Astrocyte of the cerebellum (primary cell): ENCODE measurements at places on chromosomes 13 and 19.
A peak's percentile ranks its signal among the peaks of the same experiment; 100 is the strongest.

GRCh38 chr19:43699506-43700394, 16.1 kb upstream of the IRGC start:
- no peak for DNase-seq

- no peak for DNase-seq
Measured at GRCh38 chr19:34165295-34165738, 7.0 kb upstream of the LSM14A start.

DNA sequence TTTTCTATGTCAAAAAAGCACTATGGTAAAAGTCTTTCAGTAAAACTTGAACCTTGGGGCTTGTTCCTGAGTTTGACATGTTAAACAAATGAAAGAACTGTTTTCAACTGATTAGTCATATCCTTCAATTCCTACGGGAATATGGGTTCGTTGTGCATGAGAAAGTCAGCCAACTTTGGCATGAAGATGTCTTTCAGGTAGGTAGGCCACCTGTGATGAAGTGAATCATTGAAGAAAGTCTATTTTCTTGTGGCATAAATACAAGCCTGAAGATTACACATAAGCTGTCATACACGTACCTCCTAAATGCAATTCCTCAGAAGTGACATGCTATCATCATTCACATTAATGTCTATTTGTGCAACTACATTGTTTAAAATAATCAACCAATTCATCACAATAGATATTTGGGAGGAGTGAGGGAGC, 513.0 kb downstream of the IRS2 start:
- no peak for DNase-seq

GRCh38 chr13:59991395-59991794, 172.3 kb downstream of the DIAPH3 start:
- no peak for DNase-seq

DNA sequence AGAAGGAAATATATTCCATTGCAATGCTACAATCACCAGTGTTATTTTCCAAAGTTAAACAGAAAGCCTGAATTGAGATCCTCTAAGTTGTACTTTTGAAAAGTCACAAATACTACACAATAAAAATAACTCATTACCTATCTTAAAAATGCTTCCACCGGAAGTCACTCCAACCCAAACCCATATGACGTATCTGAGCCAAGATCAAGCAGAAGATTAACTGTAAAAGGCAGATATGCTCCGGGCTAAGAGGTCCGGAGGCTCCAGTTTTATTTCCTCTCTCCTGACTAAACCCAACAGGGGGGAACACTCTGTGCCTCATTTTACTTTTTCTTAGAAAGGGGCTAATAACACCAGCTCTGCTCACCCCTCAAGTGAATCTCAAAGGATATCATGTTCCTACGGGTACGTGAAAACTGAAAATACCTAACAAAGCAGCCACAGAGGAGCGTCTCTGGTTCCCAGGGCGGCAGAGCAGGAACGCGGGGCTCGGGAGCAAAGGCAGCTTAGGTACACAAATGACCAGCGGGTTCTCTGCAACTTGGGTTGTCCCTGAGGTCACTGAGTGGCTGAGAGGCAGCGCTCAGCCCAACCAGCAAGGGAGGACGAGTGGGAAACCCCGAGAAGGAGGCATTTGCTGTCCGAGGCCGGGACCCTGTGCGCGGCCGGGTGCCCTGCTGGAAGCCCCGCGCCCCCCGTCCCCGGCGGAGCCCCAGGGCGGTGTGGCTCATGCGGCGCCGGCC, 750 bp downstream of the RAB20 start:
- DNase-seq = no peak

- no peak for DNase-seq
Measured at GRCh38 chr19:2751438-2751830, 11.6 kb upstream of the SLC39A3 start.

- no peak for DNase-seq
Measured at GRCh38 chr13:31946091-31946770, 85.3 kb upstream of the FRY start.

- no peak for DNase-seq
Measured at GRCh38 chr13:59879281-59879680, 284.4 kb downstream of the DIAPH3 start.

DNA sequence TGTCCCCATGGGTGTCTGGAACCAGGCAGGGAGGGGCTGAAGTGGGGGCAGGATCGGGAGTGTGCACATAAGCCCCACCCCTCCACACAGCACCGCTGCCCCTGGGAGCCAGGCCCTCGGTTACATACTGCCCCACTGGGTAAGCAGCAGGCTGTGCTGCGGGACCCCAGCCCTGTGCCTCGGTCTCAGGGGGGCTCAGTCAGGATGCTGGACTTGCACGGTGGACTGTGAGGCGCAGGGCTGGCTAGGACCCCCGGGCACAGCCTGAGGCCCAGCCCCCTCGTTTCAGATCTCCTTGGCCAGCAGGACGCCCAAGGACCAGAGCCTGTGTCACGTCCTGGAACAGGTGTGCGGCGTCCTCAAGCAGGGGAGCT, 16.3 kb downstream of the MPND start:
- no peak for DNase-seq

- no peak for DNase-seq
Measured at GRCh38 chr13:57437587-57437986, 194.0 kb upstream of the PCDH17 start.

DNA sequence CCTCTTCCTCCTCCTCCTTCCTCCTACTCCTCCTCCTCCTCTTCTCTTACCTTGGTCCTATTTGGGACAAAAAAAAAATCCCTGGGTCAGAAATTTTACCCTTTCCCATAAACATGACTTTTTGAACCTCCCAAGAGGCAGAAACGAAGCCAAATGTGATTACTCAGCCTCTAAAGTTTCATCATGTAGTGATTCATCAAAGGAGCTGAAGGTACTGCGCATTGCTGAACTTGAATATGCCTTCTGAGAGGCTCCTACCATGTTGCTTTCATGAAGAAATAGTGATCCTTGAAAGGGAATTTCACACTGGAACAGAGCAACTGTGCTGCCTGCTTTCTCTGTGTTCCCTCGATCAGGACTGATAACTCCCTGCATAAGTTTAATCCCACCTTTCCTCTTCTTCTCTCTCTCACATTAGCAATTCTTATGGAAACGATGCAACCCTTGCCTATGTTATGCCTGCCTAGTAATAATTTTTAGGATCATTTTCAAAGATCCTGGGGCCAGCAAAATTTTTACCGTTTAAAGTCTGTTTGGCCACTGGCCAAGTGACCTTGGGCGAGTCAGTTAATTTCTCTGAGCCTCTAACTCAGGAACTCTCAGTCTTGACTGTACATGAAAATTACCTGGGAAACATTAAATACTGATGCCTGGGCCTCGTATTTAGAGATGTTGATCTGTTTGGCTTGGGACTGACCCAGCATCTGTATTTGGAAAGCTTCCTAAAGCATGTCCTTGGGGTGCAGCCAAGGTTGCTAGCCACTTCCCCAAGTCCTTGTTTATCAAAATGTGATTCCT, 149.5 kb downstream of the DCT start:
- peak; percentile 90 for DNase-seq

GRCh38 chr13:50404769-50405168, 389.5 kb downstream of the KCNRG start:
- DNase-seq = no peak

DNA sequence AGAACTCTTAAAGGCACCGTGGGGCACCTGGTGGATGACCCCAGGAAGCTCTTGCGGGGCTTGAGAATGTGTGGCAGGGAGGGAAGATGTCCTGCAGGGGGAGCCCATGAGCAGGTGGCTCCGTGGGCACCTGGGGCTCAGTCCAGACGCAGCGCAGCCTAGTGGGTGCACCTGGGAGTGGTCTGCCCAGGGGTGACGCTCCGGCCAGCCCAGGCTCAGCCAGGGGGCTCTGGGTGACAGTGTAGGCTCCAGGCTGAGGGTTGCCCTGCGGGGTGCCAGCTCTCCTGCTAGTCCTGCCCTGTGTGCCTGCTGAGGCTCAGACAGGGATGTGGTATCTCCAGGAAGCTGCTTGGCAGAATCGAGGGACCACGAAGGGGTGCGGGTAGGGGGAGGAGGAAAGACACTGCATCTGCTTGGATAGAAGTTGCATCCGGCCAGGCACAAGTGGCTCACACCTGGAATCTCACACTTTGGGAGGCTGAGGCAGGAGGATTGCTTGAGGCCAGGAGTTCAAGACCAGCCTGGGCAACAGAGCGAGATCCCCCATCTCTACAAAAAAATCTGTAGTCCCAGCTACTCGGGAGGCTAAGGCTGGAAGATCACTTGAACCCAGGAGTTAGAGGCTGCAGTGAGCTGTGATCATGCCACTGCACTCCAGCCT, 15.0 kb upstream of the PGLS start:
- DNase-seq = no peak

- DNase-seq = peak; percentile 99
Measured at GRCh38 chr13:113837560-113838355, 26.1 kb downstream of the GAS6 start.

- no peak for DNase-seq
Measured at GRCh38 chr19:12783849-12784393, 7.4 kb upstream of the JUNB start.

DNA sequence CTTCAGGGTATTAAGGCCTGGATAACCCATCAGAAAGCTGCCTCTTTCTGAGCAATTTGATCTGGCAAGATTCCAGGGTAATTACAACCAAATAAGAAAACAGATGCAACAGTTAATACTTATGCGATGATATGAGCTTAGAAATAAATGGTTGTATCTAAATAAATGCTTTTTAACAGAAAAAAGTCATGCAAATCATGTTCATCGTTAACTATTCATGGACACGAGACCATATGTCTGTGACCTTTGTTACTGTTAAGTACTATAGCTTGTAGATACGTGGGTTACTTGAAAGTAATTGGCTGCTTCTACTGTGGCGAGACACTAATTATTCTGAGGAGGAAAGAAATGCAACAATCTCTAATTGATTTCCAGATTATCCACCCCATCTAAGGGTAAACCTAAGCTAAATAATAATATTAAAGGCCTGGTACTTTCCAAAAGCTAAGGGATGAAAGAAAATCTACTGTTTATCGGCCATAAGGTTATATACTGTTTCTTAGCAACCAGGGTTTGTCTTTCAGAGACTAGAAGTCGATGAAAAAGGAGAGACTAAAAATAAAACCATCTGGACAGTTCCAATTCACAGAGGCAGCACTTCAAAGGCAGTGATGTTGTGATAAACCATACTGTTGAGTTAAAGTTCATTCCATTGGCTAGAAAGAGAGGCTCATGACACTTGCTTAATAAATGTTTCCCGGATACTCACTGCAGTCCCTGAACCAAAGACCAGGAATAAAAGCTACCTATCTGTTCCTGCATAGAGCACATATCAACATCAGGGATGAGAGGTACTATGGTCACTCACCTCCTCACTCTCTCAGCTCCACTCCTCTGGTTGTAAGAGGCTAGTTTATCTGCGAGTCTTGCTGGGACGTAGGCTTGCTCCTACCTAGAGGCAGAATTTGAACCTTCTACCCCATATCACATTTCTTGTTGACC, 1.5 kb downstream of the EPSTI1 start:
- no peak for DNase-seq

- DNase-seq = no peak
Measured at GRCh38 chr19:45668342-45668871, 386 bp downstream of the GIPR start.
